ENCODE measurements at places on chromosomes 1 and 21. TPM values are rescaled to one million over a fixed set of nuclear protein-coding genes. Genes with fewer than 3 reads are reported as not detected.

The RPTN gene
- total RNA-seq = not detected

The RAB42 gene
- 0.20 TPM for total RNA-seq

The TACSTD2 gene
- total RNA-seq = not detected

The FCRL1 gene
- 111 TPM for total RNA-seq

The PTPN14 gene
- not detected for total RNA-seq

DNA sequence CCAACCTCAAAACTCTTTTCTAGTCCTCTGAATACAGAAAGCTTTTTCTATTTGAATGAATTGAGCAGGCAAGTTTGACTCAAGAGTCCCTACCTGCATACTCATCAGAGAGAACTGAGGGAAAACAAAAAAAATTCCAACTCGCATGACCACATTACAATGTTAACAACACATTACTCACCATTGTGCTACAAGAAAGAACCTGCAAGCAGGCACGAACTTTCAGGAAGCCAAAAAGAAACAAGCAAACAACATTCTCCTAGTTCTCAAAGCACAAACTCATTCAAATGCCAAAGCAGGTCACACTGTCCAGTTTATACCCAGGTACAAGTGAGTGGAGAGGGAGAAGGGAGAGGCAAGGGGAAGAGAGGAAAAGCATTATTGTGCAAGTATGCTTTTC lies 14.6 kb downstream of the OTUD7B start:
- no peaks in the 10 kb centered on the region for H3K36me3 ChIP-seq
- H3K4me1 ChIP-seq = peaks cover 36% of the 10 kb centered on the region
- H3K4me3 ChIP-seq = no peak overlapping the region
- no peak overlapping the region for H3K27ac ChIP-seq
- DNase-seq = no peak
- peaks cover 37% of the 10 kb centered on the region for H3K27me3 ChIP-seq

DNA sequence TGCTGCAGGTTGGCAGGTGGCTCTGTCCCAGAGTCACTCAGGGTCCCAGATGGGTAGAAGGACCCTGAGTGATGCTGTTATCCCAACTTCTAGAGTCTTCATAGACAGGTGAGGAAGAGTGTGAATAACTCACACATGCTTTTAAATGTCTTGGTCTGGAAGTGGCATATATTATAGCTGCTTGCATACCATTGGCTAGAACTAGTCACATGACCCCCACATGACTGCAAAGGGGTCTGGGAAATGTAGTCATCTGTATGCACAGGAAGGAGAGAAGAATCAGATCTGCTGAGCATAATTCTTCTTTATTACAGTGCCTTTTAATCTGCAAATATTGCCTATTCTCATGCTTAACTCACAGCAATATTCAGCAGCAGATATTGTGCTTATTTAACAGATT lies 28.2 kb upstream of the KLHDC7A start:
- H3K4me1 ChIP-seq = no peaks in the 10 kb centered on the region
- H3K27ac ChIP-seq = no peak overlapping the region
- H3K4me3 ChIP-seq = no peak overlapping the region
- no peaks in the 10 kb centered on the region for H3K36me3 ChIP-seq
- peaks cover 6% of the 10 kb centered on the region for H3K27me3 ChIP-seq

DNA sequence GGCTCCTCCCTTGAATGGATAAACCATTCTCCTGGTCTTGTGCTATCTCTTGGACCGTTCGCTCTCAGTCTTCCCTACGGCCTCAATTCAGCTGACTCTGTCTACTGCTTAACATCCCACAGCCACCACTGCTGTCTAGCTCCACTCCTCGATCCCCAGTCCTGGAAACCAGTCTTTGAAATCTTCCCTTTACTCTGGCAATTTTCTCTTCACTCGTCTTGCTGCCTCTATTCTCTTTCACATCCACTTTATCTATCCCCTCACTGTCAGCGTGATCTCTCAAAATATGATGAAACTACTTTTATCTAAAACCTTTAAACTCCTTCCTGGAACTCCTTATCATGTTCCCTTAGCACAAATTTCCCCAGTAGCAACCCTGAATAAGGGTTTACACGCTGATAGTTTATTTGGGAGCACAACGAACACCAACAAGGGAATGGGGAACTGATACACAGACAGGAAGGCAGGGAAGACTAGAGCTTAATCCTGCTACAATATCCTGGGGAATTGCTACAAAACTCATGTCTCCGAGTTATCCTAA lies 131.6 kb upstream of the SAMSN1 start:
- peaks cover 4% of the 10 kb centered on the region for H3K36me3 ChIP-seq
- DNase-seq = no peak
- H3K4me1 ChIP-seq = peaks cover 66% of the 10 kb centered on the region
- no peak overlapping the region for H3K4me3 ChIP-seq
- H3K27ac ChIP-seq = peak overlapping the region; percentile 90
- H3K27me3 ChIP-seq = no peaks in the 10 kb centered on the region

DNA sequence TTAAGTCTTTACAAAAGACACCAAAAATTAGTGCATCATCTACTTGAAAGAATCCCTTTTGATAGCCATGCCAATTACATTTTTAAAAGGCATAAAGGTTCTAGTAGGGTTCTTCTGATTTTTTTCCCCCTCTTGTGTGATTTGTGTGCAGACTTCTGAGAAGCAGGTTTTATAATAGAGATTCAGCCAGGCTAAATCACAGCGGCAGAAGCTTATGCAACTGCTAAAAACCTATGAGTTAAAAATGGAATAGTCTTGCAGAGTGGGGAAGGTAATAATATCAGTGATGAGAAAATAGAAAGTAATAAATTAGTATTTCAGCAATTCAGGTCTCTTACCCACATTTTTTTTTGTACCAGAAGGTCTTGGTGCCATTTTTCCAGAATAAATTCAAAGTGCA lies 17.7 kb downstream of the STUM start:
- H3K4me3 ChIP-seq = no peak overlapping the region
- DNase-seq = no peak
- no peaks in the 10 kb centered on the region for H3K27me3 ChIP-seq
- no peak overlapping the region for H3K27ac ChIP-seq
- H3K36me3 ChIP-seq = no peaks in the 10 kb centered on the region

GRCh38 chr1:173206816-173207568 lies at the start of gene TNFSF4:
TNFSF4 (minus strand) TSS chr1:173207331; CDS start chr1:173207176, 155 bp downstream.
- peaks cover 41% of the 10 kb centered on the region for H3K4me1 ChIP-seq
- peak within 1 kb of the TSS; percentile 81 for H3K4me3 ChIP-seq
- H3K27ac ChIP-seq = peak within 1 kb of the TSS; percentile 83
- no peaks in the 10 kb centered on the region for H3K36me3 ChIP-seq

GRCh38 chr1:233097959-233098580 lies 147.7 kb downstream of the NTPCR start:
- H3K4me1 ChIP-seq = no peaks in the 10 kb centered on the region
- H3K27ac ChIP-seq = no peak overlapping the region
- no peak for DNase-seq
- no peak overlapping the region for H3K4me3 ChIP-seq

DNA sequence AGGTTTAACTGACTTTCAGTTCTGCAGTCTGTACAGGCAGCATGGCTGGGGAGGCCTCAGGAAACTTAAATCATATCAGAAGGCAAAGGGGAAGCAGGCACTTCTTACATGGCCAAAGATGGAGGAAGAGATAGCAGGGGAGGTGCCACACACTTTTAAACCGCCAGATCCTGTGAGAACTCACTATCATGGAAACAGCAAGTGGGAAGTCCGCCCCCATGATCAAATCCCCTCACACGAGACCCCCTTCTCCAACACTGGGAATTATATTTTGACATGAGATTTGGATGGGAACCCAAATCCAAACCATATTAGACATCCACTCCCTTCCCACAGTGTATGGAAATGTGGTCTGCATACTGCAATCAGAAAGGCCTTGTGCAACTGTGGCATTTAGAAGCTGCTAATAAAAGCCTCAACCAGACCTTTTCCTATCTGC lies 148.2 kb downstream of the FCRL5 start:
- no peaks in the 10 kb centered on the region for H3K36me3 ChIP-seq
- no peak overlapping the region for H3K4me3 ChIP-seq
- no peak for DNase-seq
- peak overlapping the region; percentile 32 for H3K27ac ChIP-seq
- H3K4me1 ChIP-seq = peaks cover 17% of the 10 kb centered on the region
- no peaks in the 10 kb centered on the region for H3K27me3 ChIP-seq

- H3K36me3 ChIP-seq = peaks cover 52% of the 10 kb centered on the region
- peak overlapping the region; percentile 94 for H3K4me3 ChIP-seq
- peak overlapping the region; percentile 82 for H3K27ac ChIP-seq
- H3K4me1 ChIP-seq = peaks cover 84% of the 10 kb centered on the region
Observed at GRCh38 chr1:156495401-156496140, 5.0 kb downstream of the MEF2D start.

DNA sequence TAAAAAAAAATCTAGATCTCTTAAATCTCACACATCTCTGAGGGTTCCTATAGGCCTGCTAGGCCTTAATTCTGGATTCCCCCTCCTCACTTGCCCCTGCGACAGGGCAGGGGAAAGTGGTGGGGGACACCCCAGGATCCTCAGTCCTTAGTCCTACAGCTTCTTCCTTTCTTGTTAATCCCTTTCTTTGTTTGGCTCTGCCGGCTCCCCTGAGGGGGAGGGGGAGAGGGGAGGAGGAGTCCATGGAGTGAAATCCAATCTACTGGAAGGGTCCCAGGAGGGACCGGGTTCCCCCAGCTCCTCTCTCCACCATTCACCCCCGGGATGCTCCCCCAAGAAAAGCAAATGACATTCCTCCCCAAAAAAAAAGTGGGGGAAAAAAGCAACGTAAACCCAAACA lies 8.5 kb downstream of the MEX3A start:
- no peak overlapping the region for H3K27ac ChIP-seq
- H3K4me1 ChIP-seq = peaks cover 18% of the 10 kb centered on the region
- DNase-seq = no peak
- H3K36me3 ChIP-seq = no peaks in the 10 kb centered on the region

GRCh38 chr21:46371204-46372013 lies 47.5 kb downstream of the PCNT start:
- H3K4me1 ChIP-seq = peaks cover 29% of the 10 kb centered on the region
- peaks cover 32% of the 10 kb centered on the region for H3K36me3 ChIP-seq
- no peak overlapping the region for H3K27ac ChIP-seq
- DNase-seq = no peak
- no peaks in the 10 kb centered on the region for H3K27me3 ChIP-seq
